ENCODE measurements at places on chromosomes 12 and 14.

DNA sequence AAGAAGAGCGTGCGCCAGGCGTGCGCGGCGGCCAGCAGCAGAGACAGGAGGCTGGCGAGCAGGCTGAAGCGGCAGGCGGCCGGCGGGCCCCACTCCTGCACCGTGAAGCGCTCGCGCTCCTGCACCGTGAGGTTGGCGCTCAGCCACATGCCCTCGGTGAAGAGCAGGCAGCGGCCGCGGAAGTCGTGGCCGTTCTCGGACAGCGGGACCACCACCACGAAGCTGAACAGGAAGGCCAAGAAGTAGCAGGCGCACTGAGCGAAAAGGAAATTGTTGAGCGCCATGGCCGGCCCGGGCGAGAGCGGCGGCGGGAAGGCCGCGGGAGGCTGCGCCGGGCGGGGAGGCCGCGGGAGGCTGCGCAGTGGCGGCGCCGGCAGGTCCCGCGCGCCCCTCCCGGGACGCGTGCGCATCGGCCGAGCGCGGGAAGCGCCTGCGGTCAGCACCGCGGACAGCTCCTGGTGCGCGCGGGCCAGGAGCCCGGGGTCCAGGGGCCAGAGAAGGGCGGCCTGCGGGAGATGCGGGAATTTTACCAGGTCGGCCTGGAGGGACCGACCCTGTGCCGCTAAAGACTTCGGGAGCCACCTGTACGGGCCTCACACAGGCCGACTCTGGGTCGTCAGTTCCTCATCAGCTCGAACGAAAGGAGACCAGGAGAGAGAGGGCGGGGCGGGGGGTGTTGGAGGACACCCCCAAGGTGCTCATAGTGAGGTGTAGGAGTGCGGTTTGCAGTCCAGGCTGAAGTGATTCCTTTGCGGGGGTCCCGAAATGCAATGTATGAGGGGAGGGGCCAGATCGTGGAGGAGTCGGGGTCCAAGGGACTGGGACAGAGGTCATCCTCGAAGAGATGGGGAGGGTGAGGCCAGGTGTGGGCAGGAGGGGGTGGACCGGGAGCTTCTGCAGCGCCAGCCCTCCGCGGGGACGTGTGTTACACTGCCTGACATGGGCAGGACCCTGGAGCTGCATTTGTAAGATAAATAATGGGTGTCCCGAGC lies at the start of gene TMEM179:
TMEM179 (minus strand) TSS at position 315 of the 992 bp plus-strand sequence; CDS start at position 284, 31 bp downstream.
- no peak for DNase-seq

GRCh38 chr12:116922194-116922897 lies 11.6 kb downstream of the FBXW8 start:
- DNase-seq: no peak

DNA sequence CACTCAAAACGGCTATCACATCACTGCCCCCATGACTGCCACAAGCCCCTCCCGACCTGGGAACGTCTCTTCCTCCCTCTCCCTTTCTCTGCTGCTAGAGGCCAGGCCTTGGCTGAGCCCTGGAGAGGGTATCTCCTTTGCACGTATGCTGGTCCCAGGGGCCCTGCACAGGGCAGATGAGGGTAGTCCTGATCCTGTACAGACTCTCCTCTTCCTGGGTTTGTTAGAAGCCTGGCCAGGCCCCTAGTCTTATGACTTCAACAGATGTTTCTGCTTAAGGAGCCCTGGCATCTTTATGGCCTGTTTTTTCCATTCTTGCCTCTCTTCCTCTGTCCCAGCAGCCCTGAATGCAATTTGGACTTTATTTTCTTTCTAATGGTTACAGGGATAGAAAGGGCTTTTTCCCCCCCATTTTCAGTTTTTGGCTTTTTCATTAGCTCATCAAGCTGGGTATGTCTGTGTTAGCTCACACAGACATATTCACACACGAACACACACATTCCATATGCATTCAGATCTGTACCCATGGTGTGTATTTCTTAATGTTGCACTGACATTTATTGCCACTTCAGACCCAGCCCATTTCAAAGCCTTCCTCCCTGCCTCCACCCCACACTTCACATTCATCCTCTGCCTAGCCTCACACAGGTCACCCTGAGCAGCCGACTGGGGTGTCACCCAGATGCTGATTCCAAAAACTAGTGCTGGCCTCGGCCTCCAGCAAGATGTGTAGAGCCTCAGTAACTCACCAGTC lies 203.2 kb downstream of the ZFP36L1 start:
- DNase-seq: no peak

GRCh38 chr12:48175613-48176416 lies 7.6 kb upstream of the CCDC184 start:
- DNase-seq: no peak

GRCh38 chr12:49428793-49429192 lies 61.5 kb downstream of the SPATS2 start:
- DNase-seq: no peak

DNA sequence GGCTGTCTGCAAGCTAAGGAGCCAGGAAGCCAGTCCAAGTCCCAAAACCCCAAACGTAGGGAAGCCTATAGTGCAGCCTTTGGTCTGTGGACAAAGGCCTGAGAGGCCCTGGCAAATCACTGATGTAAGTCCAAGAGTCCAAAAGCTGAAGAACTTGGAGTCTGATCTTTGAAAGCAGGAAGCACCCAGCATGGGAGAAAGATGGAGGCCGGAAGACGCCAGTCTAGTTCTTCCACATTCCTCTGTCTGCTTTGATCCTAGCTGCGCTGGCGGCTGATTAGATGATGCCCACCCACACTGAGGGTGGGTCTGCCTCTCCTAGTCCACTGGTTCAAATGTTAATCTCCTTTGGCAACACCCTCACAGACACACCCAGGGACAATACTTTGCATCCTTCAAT lies 58.5 kb downstream of the CAPS2 start:
- DNase-seq: no peak

GRCh38 chr14:99484106-99484505 lies 2.9 kb downstream of the CCNK start:
- DNase-seq: no peak

DNA sequence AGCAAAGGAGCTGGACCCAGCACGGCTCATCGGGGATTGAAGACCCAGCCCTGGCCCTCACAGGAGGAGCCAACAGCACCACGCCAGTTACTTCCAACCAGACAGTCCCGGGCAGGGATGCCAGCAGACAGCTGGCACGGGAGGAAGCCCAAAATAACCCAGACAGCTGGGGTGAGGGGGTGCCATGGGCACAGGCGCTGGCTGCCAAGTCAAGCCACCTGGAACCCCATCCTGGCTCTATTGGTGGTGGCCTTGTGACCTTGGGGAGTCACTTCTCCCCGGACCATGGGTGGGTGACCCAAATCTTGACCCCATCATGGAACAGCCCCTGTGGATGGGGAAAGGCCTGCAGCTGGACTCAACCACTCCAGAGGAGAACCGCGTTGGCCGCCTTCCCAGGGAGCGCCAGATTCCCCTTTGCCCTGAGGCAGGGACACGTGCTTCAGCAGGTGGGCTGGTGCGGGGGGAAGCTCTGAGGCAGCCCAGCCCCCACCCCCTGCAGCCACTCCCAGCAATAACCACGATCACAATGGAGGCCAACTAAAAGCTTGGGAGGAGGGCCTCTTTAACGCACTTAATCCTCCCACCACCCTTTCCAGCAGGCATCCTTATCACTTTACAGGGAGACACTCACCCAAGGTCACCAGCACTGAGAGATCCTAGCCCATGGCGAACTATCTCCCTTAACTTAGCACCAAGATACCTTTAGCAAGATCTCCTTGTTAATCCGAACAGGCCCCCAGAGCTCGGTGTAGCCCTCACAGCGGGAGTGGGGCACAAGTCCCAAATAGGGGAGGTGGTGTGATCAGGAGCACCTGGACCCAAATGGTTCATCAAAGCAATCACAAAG lies 4.7 kb upstream of the RHOF start:
- DNase-seq: peak; percentile 84

- DNase-seq: no peak
These were observed 282 bp upstream of the IGFBP6 start for GRCh38 chr12:53097207-53097563.

DNA sequence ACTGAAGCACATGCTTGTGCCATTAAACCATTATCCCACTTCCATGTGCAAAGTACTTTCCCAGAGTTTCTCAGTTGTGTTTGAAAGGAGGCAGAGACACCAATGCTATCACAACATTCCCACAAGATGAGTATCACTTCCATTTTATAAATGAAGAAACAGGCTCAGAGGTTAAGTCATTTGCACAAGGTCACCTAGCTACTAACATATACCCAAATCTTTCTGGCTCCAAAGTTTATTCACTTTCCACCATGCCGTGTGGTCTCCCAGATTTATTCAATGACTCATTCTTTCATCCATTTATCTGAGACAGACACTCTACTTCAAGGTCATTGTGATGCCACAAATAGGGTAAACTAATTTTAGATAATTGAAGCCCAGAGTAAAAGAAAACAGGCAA lies 9.4 kb downstream of the ART4 start:
- no peak for DNase-seq

DNA sequence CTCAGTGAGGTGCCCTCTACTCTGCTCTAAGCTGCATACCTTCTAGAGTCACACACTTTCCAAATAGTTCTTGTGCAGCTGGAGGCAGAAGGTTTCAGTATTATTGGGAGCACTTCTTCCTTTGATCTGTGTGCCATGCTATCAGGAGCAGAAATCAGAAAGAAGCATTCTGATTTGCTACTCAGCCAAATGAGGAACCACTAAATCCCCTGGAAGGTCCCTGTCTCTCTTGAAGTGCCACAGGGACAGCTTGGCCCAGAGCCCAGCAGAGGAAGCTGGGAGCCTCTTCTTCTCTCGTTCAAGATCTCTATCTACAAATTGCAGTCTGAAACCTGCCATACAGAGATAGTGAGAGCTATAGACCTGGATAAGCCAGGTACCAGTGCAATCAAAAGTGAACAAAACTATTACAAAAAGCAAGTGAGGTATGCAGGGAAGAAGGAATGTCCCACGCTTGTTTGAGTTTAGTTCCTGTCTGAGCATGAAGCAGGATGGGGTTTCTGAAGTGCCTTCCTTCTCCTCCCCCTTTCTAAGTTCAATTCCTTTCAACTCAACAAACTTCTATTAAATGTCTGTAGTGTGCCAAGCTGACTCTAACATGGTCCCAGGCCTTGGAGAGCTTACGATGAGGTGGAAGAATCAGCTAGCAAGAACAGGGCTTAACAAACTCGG lies 100.9 kb upstream of the PARP11 start:
- DNase-seq: no peak

GRCh38 chr12:48302161-48302911 lies 48.4 kb downstream of the ZNF641 start:
- no peak for DNase-seq

GRCh38 chr12:91059211-91059610 lies 1.4 kb upstream of the KERA start:
- no peak for DNase-seq

DNA sequence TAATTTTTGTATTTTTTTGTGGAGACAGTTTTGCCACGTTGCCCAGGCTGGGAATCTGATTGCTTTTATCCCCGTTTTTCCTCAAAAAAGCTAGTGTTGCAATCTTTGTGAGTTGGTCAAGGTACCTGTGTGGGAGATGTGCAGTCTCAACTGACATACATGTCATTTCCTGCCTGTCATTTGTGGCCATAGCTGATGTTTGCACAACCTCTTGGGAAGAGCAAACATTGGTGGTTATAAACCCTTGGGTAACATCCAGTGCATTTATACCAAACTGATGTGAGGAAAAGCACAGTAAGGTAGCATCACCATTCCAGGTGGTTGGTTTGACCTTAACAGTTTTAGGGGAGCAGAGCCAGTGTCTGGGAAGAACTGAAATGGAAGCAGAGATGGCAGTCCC lies 54.7 kb downstream of the ATG14 start:
- no peak for DNase-seq
